ENCODE measurements at places on chromosomes 11 and 22. TPM values are rescaled to one million over a fixed set of nuclear protein-coding genes. Genes with fewer than 3 reads are reported as not detected.

SMTN gene
- total RNA-seq = 128 TPM

SLC5A1 gene
- total RNA-seq = not detected

BAIAP2L2 gene
- total RNA-seq = 1.3 TPM

LRRC4C gene
- not detected for total RNA-seq

- no peak for DNase-seq
These were observed 43.0 kb upstream of the USP47 start for GRCh38 chr11:11798586-11799438.

GRCh38 chr11:75771646-75772410 lies 3.2 kb downstream of the DGAT2 start:
- peak; percentile 37 for DNase-seq

- no peak for DNase-seq
These were observed 9.2 kb upstream of the RAB1B start for GRCh38 chr11:66259225-66259624.

GRCh38 chr22:32684822-32685187 lies 116.7 kb upstream of the TIMP3 start:
- DNase-seq = no peak

DNA sequence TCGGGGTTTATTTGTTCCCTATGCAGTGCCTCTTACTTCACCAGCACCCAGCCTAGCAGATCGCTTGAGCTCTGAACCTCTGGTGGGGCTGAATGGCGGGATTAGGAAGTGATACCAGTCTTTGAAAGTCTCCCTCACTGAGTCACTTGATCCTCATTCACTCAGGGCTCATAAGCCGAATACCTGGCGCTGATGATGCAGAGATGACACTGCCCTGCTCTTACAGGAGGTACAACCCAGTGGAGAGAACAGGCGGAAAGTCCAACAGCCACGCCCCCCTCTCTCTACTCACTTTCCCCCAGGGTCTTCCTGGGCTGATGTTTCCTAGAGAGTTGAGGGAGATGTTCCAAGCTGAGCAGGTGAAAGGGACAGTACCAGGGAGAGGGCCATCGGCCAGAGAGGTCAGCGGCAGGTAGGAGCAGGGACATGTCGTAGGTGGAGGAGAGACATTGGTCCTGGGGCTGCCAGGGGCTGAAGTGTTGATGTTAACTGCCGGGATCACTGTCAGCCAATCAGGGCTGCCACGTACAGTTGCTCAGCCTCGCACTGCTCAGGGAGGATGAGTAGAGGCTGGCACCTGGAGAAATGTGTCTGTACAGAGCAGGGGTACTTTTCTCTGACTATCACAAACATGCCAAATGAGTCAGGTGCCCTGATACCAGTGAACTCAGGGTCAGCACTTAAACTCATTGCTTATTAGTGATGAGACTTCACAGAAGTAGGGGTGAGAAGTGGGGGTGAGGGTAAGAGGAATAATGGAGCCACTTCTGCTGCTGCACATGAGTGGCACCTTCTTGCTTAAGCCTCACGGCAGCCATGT lies 9.9 kb upstream of the APOBEC3A start:
- no peak for DNase-seq

DNA sequence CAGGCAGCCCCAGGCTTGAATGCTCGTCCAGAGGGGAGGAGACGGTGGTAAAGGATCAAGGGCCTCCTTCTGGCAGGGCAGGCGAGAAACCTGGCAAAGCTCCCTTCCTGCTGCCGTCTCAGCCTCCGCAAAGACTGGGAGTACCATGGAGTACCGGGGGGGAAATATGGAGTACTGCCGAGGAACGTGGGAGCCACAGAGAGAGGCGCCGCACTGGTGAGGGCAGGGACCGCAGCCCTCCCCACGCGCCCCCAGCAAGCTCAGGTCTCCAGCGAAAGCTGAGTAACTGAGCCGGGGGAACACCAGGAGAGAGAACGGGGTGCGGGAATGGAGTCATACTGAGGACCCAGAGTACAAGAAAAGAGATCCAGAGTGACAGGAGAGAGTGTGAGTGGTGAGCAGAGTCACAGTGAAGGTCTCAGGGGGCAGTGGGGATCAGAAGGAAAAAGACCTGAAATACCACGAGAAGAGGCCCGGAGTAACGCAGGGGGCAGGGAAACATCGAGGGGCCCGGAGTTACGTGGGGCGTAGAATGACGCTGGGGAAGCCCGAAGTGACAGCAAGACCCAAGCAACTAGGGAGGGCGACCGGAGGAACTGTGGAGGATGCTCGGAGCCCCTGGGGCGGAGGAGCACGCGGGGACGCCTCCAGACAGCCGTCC lies 740 bp downstream of the EML3 start:
- DNase-seq = peak; percentile 70
